ENCODE measurements at places on chromosomes 7 and 10.

- no peak for DNase-seq
Observed at GRCh38 chr10:91528080-91528479, 104.8 kb downstream of the PPP1R3C start.

- no peak for DNase-seq
Observed at GRCh38 chr7:155806096-155806871, 6.0 kb downstream of the SHH start.

DNA sequence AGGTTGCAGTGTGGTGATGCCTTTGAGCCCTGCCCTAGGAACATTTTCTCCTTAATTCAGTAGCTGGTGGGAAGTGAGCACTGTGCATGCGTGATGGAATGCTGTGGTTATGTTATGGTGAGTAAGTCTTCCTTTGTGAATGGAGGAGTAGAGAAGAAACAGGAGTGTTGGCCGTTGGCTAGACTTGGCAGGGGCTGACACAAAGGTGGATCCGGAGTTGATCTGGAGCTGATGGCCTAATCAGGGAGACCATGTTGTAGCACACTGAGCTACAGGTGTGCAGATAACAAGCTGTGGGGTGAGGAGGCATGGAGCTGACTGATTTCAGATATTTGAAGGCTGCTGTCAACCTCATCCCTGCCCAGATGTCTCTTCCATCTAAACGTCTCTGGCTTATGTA, 122.3 kb downstream of the CNNM2 start:
- DNase-seq = no peak

DNA sequence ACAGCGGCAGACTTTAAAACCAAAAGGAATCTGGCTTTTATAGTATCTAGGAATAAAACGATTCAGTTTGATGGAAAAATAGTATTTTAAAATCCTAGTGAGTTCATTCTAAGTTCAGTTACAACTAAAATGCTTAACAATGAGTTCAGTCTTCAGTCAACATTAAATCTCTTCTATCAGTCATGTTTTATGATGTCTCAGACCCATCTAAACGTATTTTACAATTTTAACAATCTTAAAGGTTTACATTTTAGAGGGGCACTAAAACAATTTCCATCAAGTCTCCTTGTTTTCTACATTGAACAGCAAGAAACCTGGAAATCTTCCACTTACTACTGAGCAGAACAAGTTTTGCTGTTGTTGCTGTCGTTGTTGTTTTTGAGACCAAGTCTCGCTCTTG, 10.0 kb downstream of the SVOPL start:
- no peak for DNase-seq

GRCh38 chr10:20144268-20144667, 328.0 kb downstream of the PLXDC2 start:
- no peak for DNase-seq

DNA sequence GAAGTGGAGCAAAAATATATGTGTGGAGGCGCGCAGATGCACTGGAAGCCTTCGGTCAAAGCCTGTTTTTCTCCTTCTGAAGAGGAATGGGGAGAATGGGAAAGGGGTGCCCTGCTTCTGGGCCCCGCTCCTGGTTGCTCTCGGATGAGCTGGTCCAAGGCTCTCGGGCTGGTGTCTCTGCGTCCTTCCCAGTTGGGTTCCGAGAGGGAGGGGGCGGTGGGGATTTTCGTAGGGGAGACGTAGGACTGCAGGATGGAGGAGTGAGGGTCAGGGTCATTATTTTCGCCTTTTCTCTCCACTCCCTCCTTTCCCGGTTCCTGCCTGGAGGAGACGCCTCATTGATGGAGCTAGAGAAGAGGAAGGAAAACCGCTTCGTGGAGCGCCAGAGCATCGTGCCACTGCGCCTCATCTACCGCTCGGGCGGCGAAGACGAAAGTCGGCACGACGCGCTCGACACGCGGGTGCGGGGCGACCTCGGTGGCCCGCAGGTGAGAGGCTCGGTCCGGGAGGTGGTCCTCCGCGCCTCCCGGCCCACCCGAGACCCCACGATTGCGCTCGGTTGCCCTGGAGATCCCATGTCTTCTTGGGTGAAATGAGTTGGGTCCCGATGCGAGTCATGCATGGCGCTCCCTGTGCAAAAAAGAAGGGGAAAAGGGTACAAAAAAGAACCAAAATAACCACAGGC, 790 bp downstream of the ADAM22 start:
- no peak for DNase-seq

DNA sequence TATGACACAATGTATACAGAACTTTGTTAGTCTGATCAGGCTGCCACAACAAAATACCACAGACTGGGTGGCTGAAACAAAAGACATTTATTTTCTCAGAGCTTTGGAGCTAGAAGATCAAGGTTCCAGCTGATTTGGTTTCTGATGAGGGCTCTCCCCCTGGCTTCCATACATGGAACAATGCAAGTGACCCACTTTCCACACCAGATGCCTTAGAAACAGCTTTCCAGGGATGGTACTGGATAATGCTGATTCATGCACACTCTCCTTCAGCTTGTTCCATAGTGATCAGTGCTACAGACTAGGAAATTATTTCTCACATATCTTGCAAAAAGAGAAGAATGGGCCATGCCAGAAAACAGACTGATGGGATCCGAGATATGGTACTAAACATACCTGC, 1274.9 kb upstream of the SORCS1 start:
- no peak for DNase-seq

DNA sequence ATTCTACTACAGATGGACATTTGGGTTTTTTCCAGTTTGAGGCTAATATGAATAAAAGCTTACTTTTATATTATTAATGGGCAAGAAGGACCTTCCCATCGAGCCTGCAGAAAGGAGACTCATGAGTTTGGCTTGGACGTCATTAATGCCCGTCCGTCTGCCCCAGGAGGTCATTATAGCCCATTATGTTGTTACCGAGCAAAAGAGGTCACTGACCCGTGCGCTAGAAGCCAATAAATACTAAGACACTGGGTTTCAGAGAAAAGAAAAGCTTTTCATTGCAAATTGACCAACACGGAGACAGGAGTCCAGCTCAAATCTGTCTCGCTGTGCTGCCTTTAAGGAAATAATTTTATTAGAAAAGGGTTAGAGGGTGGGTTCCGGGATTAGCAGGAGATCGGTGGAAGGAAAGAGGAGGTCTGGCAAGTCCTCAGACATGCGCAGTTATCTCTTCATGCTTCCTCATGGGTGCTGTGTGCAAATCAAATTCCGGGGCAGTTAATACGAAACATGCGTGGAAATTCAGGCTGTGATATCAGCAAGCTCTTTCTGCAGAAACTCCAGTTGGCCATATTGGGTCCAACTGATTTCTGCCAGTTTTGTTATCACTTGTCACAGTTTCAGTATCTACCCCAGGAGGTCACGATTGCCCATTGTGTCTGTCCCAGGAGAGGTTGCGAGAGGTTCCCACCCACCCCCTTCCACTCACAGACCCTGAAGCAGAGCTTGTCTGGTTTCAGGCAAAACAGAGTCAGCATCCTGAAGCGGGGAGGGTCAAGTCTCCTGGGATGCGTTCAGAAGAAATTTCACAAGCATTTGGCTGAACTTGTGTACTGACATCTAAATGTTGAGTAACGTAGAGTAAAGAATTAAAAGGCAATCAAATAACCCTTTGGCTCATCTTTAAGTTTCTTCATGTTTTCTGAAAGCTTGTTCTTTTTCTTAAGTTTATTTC, 1.1 kb upstream of the GALNTL5 start:
- no peak for DNase-seq

GRCh38 chr7:95804052-95804451, 31.7 kb downstream of the DYNC1I1 start:
- no peak for DNase-seq

- DNase-seq = no peak
Observed at GRCh38 chr10:16750461-16750860, 66.8 kb downstream of the RSU1 start.

DNA sequence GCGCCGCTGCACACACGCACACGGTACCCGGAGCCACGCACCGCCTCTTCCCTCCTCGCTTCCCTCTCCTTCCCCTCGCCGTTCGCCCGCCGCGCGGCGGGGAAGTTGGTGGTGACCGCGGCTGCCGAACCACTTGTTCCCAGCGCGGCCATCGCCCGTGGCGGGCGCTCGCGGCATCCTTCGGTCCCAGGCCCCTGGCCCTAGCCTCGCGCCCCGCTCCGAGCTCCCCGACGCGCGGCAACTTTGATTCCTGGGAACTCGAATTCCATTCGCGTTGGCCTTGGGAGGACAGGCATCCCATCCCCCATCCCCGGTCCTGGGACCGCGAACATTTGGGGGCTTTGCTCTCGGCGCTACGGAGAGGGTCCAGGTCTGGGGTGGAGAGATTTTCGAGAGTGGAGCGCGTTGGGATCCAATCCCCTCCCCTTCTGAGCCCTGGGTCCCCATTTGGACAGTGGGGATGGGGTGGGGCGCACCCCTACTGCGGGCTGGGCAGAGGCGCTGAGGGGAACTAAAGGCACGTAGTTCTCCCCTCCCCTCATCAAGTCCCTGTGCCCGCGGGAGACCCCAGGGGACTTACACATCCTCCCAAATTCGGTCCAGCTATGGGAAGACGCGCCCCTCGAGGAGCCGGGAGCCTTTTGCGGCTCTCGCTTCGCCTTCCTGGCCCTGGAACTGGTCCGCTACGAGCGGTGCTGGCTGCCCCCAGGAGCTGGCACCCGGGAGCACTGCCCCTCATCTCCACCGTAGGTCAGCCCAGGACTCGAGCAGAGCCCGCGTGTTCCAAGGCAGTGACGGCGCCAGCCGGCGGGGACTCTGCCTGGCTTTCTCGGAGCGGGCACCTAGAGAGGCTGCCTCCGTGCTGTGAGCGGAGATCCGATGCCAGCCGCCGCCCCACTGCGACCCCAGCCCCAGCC, 834 bp downstream of the CDH23 start:
- no peak for DNase-seq

DNA sequence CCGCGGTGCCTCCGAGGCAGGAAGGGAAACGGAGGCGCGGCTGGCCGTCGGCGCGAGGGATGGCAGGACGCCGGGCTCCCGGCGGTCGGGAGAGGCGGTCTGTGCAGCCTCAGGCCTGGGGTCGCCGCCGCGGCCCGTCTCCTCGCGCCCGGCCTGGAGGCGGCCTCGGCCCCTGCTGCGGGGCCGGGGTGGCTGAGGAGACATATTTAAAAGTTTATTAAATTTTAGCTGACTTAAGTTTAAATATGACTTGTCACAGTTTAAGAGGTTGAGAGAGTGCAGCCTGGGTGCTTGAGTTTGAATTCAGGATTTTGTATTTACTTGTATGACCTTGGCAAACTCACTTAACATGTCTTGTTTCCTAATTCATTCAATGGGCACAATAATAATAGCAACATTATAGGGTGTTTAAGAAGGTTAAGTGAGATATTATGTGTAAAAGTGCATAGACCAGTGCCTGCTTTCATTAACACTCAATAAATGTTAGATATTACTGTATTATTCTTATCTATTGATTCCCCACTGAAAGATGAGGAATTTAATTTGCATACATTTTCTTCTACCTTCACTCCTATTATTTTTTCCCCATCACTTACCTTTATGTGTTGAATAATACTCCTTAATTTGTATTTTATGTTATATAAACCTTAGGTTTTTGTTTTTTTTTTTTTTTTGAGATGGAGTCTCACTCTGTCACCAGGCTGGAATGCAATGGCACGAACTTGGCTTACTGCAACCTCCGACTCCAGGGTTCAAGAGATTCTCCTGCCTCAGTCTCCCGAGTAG, 718 bp downstream of the DYNC2I1 start:
- no peak for DNase-seq

DNA sequence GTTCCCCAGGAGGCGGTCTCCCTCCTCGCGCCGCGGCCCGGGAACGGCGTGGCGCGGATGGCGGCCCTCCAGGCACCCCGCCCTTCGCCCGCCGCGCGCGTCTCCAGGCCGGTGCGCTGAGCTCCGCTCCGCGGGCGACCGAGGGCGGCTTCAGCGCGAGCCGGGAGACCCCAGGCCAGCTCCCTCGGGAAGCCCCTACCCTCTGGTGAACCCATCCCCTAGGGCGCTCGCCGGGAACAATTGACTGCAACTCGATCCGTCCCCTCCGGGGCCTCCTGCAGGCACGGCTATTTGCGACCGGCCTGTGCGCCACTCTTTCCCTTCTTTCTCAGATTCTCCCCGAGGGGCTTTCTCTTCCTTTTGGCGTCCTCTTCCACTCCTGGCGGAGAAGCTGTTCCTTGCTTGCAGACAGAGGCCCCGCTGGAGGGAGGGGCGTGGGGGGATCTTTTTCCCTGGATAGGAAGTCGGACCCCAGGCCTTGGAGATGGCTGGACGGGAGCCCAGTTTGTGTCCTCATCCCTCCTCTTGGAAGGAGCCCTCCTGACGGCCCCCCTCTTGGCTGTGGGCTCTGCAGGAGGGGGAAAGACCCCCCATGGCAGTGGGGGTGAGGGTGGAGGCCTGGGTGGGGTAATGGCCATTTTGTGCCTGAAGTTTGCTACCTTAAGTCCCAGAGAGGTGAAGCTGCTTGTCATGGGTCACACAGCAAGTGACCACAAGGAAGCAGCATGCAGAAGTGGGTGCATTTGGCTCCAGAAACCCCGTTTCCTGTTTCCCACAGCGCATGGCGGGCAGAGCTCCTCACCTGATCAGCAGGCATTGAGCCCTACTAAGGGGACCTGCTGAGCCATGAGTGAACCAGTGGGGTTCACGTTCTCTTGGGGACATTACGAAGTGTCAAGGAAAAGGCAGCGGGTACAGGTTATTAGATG, 171.2 kb upstream of the TNRC18 start:
- no peak for DNase-seq

- DNase-seq = no peak
Observed at GRCh38 chr7:14630048-14630447, 272.5 kb downstream of the DGKB start.

DNA sequence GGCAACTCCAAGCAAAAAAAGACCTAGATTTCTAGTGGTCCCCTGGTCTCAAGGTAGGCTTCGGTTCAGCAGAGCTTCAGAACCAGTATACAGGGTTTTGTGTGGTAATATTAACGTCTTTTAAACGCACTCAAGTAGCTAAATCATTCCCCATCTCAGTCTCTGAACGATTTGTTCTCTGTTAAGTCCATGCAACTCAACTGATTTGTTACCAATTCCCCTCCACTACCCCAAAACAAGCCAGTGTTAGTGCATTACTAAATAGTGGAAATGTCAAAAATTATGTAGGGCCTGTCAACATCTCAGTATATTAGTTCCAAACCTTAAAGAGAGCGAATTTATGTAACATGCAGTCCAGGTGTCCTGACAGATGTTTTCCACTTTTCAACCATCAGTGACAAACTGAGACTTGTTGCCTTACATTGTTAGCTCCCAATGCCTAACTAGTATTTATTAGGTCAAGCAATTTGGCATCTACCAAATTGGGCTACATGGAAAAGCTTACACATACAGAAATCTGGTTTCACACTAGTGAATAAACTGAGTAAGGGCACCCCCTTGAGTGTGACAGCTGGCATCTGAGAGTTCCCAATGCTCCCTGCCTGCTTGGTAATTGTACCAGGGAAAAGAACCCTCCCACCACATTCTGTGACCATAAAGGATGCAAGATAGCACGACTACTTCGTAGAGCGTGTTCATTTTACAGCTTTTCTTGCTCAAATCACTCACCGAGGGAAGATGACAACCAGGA, 12.2 kb downstream of the HNRNPA2B1 start:
- peak; percentile 51 for DNase-seq

- DNase-seq = no peak
Observed at GRCh38 chr10:119431034-119431772, 111.3 kb downstream of the RGS10 start.

DNA sequence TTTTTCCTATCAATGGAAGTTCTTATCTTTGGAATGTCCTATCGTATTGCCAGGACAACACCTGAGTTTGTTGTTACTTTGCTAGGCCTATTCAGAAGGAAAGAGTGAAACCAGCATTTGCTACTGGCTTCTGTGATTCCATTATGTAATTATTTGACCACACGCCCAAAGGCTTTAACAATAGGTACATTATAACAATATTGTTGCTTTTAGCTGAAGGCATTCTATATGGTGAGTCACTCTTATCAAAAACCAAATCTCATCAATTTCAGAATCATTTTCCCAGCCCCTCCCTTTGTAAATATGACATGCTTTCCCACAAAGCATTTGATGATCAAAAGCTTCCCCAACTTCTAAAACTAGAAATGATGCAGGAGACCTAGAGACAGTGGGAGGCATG, 294.4 kb upstream of the NEBL start:
- DNase-seq = no peak

All from DMS 273 treated with DMSO at 0.1 percent for 48 hours (cell line).